ENCODE measurements at places on chromosomes 3 and 15.
A peak's percentile ranks its signal among the peaks of the same experiment; 100 is the strongest.

DNA sequence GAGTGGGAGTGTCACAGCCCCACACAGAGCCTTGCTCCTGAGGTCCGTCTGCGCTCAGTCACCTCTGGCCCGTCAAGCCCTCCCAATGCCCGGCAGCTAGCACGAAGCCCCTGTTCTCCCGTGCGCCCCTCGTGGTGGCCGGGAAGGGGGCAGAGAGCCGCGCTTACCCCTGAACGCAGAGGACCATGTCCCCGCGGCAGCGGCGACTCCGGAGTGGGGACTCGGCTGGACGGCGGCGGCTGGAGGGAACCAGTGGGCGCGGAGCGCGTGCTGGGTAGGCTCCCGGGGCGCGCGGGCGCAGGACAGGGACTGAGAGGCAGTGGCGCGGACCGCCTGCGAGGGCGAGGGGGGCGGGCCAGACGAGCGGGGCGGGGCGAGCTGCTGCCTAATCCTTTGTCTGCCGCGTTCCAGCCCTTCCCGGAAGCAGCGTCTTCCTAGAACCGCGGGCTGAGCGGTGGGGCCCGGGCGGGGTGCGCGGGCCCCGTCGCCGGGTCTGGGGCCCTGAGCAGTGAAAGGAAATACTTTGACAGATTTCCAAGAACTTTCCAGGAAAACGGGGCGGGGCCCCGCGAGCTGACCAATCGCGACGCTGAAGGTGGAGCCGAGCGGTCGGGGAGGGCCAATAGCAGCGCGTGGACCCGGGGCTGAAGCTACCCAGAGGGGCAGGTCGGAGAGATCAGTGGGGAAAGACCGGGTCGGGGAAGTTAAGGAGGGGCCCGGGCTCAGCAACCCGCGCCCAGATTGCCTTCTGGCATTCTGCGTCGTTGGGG is at the start of gene CISH:
Gene CISH (minus strand): TSS at position 311 of the 770 bp plus-strand sequence. CDS start 124 bp downstream, at position 187.
- H3K27ac ChIP-seq, result peak within 1 kb of the TSS; percentile 97
- peaks cover 71% of the 10 kb centered on the region for H3K36me3 ChIP-seq
- peaks cover 42% of the 10 kb centered on the region for H3K4me1 ChIP-seq
- DNase-seq, result peak; percentile 100
- peak within 1 kb of the TSS; percentile 99 for H3K4me3 ChIP-seq

DNA sequence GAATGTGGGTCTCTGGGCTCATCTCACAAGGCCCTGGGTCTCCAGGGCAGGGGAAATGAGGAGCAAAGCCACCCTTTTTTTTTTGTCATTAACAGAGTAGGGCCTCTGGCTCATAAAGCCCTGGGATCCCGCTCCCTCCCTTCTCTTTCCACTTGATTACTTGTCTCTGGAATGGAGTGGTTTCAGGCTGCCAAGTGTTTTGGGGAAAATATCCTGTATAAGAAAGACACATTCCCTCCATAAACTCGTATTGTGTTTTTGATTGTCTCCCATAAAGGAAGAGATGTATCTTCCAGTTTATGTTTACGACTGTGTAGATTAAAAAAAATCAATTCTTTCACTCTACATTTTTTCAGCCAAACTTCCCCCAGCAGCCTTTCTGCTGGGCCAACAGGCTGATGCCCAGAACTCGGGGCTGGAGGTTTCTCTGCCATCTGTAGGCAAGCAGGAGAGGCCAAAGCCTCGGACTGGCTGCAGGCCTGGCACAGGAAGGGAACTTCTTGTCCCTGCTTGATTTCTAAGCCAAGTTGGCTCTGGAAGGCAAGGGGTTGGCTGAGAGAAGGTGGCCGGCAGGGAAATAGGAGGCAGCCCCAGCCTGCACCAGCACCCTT is 49.4 kb upstream of the INSYN1 start:
- no peaks in the 10 kb centered on the region for H3K27me3 ChIP-seq
- no peaks in the 10 kb centered on the region for H3K4me1 ChIP-seq
- H3K4me3 ChIP-seq, result no peak overlapping the region
- H3K36me3 ChIP-seq, result no peaks in the 10 kb centered on the region

GRCh38 chr3:13322324-13322723 is 97.8 kb downstream of the NUP210 start:
- H3K27ac ChIP-seq, result no peak overlapping the region
- no peak for DNase-seq
- H3K27me3 ChIP-seq, result no peaks in the 10 kb centered on the region

DNA sequence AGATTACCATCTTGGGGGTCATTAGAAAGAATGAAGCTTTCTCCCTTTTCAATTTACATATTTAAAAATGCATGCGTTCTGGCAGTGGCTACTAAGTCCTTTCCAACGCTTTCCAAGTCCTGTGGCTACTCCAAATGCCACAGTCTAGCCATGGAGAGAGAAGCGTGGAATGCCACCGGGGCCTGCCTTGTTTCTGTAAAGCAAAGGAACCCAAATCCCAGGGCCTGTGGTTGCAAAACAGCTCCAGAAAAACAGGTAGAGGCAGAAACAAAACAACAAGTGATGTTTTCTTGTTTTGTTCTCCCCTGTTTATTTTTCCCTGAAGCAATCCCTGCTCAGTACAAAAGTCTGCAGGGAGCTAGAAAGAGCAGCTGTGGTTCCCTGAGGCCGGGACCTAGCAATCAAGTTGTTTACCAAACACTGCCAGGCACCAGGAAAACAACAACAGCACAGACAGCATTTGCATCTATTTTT is 85.5 kb downstream of the FOXP1 start:
- no peak for DNase-seq
- H3K27me3 ChIP-seq, result no peaks in the 10 kb centered on the region
- no peak overlapping the region for H3K27ac ChIP-seq
- peaks cover 68% of the 10 kb centered on the region for H3K4me1 ChIP-seq
- H3K36me3 ChIP-seq, result peaks cover 18% of the 10 kb centered on the region

GRCh38 chr3:98839846-98840245 is 61.6 kb downstream of the DCBLD2 start:
- H3K4me1 ChIP-seq, result no peaks in the 10 kb centered on the region
- H3K27me3 ChIP-seq, result no peaks in the 10 kb centered on the region
- DNase-seq, result no peak
- peaks cover 2% of the 10 kb centered on the region for H3K36me3 ChIP-seq
- no peak overlapping the region for H3K4me3 ChIP-seq

DNA sequence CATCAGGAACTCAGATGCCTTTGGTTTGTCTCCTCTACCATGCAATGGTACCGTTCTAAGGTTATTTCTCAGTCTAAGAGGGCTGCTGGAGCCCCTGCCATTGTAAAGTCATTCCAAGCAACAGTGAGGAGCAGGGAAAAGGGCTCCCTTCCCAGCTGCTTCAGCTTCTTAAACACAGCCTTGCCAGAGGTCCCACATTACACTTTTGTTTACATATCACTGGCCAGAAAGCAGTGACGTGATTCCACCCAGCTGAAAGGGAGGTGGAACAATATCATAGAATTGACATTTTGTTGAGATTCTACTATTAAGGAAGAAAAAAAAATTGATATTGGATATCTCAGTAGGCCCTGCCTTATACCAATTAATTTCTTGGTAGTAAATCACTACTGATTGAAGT is 194.6 kb downstream of the SUCLG2 start:
- H3K27ac ChIP-seq, result no peak overlapping the region
- peaks cover 20% of the 10 kb centered on the region for H3K36me3 ChIP-seq
- no peaks in the 10 kb centered on the region for H3K27me3 ChIP-seq

- DNase-seq, result no peak
- H3K4me1 ChIP-seq, result no peaks in the 10 kb centered on the region
- no peaks in the 10 kb centered on the region for H3K36me3 ChIP-seq
- no peaks in the 10 kb centered on the region for H3K27me3 ChIP-seq
- H3K4me3 ChIP-seq, result no peak overlapping the region
- no peak overlapping the region for H3K27ac ChIP-seq
Observed at GRCh38 chr15:46309914-46310313, 675.1 kb downstream of the SQOR start.

DNA sequence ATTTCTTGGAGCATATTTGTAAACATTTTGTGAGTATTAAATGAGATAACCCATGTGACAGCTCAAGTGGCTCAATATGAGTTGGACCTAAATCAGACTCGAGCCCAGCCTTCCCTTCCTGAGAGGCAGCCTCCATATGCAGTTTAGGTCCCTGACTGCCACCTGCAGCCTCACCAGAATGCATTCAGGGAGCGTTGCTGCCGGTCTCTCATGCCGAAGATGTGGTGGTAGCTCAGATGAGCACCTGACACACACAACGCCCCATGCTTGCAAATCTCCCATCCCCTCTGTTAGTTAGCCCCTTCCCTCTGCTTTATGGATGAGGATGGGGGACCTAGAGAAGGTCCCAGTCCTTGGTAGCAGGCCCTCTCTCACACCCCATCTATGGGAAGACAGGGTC is 9.2 kb downstream of the ST6GAL1 start:
- no peaks in the 10 kb centered on the region for H3K27me3 ChIP-seq
- H3K36me3 ChIP-seq, result peaks cover 52% of the 10 kb centered on the region
- no peak overlapping the region for H3K4me3 ChIP-seq
- no peak overlapping the region for H3K27ac ChIP-seq

DNA sequence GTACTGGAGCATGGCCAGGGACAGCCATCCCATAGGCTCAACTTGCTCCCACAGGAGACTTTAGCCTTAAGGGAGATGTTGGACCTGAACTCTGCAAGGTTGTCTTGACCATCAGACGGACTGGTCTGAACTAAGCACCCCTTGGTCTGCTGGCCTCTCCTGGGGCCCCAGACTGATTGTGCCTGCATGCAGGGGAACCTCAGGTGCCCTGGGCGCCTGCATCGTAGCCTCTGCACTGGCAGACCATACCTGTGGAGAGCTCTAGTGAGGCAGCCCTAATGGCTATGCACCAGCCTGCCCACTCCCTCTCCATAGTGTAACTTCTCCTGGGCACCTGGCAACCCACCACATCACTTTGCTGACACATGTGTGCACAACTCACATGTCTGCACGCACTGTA is 395.6 kb downstream of the ZPLD1 start:
- no peaks in the 10 kb centered on the region for H3K27me3 ChIP-seq
- no peak overlapping the region for H3K27ac ChIP-seq
- DNase-seq, result no peak
- H3K4me3 ChIP-seq, result no peak overlapping the region
- H3K36me3 ChIP-seq, result no peaks in the 10 kb centered on the region

- DNase-seq, result no peak
- no peaks in the 10 kb centered on the region for H3K27me3 ChIP-seq
- no peaks in the 10 kb centered on the region for H3K36me3 ChIP-seq
- H3K4me1 ChIP-seq, result peaks cover 64% of the 10 kb centered on the region
- H3K4me3 ChIP-seq, result peak overlapping the region; percentile 64
Observed at GRCh38 chr15:78104566-78105475, 12.5 kb downstream of the SH2D7 start.

- no peaks in the 10 kb centered on the region for H3K27me3 ChIP-seq
- peaks cover 4% of the 10 kb centered on the region for H3K36me3 ChIP-seq
- peak overlapping the region; percentile 71 for H3K4me3 ChIP-seq
- no peak for DNase-seq
- H3K27ac ChIP-seq, result peak overlapping the region; percentile 89
- H3K4me1 ChIP-seq, result peaks cover 73% of the 10 kb centered on the region
Observed at GRCh38 chr15:38689522-38689921, 124.9 kb upstream of the RASGRP1 start.

- DNase-seq, result no peak
- no peak overlapping the region for H3K27ac ChIP-seq
- peaks cover 27% of the 10 kb centered on the region for H3K36me3 ChIP-seq
- peaks cover 27% of the 10 kb centered on the region for H3K4me1 ChIP-seq
- no peaks in the 10 kb centered on the region for H3K27me3 ChIP-seq
Observed at GRCh38 chr3:171306631-171307030, 153.6 kb downstream of the TNIK start.

- H3K4me3 ChIP-seq, result no peak overlapping the region
- no peak for DNase-seq
- no peaks in the 10 kb centered on the region for H3K36me3 ChIP-seq
- no peaks in the 10 kb centered on the region for H3K4me1 ChIP-seq
- peaks cover 11% of the 10 kb centered on the region for H3K27me3 ChIP-seq
- no peak overlapping the region for H3K27ac ChIP-seq
Observed at GRCh38 chr3:156059950-156060501, 60.4 kb upstream of the KCNAB1 start.

- peaks cover 13% of the 10 kb centered on the region for H3K4me1 ChIP-seq
- no peak overlapping the region for H3K4me3 ChIP-seq
- H3K27me3 ChIP-seq, result no peaks in the 10 kb centered on the region
- no peaks in the 10 kb centered on the region for H3K36me3 ChIP-seq
Observed at GRCh38 chr3:127072221-127072771, 89.4 kb downstream of the PLXNA1 start.
